Epithelial cell of prostate (primary cell): ENCODE measurements at places on chromosomes 4 and X.

- DNase-seq, result no peak
Observed at GRCh38 chr4:137541876-137542646, 9.8 kb upstream of the PCDH18 start.

- no peak for DNase-seq
Observed at GRCh38 chr4:8009710-8010511, 70.2 kb upstream of the AFAP1 start.

GRCh38 chr4:13182133-13182532, 302.0 kb downstream of the RAB28 start:
- DNase-seq, result no peak

DNA sequence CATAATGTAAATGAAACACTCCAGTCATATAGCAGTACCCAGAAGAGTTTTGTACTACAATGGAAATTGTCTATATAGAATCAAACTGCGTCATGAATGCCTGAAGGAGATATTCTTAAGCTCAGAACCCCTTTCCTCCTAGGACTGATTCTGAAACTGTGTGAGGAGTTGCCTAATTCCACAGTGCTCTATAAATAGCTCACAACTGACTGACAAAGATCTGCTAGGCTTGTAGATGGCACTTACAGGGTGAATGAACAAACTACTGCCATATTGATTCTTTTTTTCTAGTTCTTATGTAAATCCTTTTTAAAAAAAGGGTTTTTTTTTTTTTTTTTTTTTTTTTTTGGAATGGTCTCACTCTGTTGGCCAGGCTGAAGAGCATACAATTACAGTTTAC, 30.1 kb upstream of the UGT2B17 start:
- no peak for DNase-seq
